RKO (cell line): ENCODE measurements at places on chromosomes 2 and 18.

DNA sequence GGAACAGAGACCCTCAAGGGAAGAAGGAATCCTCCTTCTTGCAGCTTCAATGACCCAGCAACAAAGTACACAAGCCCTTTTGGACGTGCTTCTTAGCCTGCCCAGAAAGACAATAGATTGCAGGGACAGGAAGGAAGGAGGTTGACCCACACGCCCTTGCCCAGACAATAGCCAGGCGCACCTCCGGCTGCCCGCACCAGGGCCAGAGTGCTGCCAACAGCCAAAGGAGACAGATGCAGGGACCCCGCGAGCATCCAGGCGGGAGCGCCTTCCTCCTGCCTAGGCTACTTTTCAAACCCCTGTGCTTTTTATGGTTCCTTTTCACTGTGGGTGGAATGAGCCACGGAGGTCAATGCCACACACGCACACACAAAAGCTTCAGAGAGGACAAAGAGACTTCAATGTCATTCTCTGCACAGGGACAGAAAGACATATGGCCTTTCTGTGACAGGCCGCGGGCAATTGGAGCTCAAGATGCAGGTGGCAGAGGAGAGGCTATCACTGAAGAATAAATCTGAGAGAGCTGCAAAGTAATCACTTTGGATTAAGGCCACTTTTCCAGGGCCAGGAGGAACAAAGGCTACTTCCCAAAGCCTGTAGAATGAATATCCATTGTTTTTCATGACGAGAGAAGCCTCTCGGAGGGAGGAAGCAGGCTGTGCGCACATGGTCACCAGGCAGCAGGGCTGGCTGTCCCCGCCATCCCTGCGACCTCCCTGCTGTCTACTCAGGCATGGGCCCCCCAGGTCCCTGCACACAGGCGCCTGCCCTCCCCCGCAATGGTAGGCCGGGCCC, 300.6 kb downstream of the EIPR1 start:
- DNase-seq: no peak

- no peak for DNase-seq
Measured at GRCh38 chr18:37662099-37662498, 96.5 kb upstream of the CELF4 start.

GRCh38 chr18:21912339-21913239, 172.0 kb downstream of the MIB1 start:
- DNase-seq: no peak

GRCh38 chr2:106105151-106105922, 88.8 kb downstream of the UXS1 start:
- no peak for DNase-seq

GRCh38 chr2:30022444-30023071, 101.2 kb upstream of the ALK start:
- DNase-seq: no peak

DNA sequence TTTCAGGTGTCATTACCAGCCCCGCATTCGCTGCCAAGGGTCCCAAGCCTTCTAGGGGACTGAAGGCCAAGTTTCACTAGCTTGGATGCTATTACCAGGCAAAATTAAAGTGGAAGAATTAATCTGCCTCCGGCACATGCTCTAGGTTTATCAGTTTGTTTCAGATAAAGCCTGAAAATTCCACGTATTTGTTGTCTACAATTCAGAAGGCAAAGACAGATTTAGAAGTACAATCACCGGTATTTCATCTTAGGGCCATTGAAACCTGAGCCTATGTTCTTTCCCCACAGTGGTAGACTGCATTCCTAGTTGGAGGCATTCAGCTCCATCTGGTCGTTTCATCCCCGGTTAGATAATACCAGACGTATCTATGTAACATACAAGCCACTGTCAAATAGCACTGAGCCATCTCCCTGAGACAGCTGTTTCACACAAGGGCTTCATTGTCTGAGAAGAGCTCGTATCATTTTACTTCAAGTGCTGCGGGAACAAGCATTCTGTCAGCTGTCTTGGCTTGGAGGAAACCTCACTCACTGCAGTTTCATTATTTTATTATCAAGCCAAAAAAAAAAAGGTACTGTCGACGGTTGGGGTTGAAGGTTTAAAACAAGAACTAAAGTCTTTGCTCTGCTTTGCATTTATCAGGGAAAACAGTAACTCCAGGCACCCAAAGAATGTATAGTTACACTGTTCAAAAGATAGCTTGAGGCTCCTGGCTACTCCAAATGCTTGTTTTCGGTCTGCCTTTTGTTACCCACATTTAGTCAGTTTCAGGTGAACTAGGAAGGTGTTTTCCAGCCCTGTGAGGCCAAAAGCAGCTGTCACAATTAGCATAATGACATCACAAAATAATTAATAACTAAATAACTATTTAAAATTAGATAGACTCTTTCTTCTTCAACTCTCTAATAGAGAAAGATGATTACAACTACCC, 76.7 kb downstream of the TGIF1 start:
- no peak for DNase-seq

GRCh38 chr2:216539791-216540241, 41.2 kb downstream of the RPL37A start:
- DNase-seq: no peak

DNA sequence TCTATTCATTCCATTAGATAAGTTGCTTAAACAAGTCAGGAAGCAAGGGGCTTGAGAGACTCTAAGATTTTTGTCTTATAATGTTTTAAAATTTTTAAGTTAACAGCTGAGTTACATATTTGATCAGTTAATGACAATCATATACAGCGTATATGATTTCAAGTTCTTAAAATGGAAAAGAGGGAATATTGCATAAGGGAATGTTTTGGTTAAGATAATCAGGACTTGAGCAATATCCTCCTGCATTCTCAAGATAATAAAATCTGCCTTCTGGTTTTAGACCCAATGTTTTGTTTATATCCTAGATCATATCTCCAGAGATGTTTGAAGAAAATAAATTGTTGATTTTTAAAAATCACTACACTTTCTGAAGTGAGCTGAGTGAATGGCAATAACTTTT, 13.4 kb upstream of the DYNC1I2 start:
- DNase-seq: no peak

- no peak for DNase-seq
Measured at GRCh38 chr2:206555721-206556120, 86.6 kb upstream of the FAM237A start.

DNA sequence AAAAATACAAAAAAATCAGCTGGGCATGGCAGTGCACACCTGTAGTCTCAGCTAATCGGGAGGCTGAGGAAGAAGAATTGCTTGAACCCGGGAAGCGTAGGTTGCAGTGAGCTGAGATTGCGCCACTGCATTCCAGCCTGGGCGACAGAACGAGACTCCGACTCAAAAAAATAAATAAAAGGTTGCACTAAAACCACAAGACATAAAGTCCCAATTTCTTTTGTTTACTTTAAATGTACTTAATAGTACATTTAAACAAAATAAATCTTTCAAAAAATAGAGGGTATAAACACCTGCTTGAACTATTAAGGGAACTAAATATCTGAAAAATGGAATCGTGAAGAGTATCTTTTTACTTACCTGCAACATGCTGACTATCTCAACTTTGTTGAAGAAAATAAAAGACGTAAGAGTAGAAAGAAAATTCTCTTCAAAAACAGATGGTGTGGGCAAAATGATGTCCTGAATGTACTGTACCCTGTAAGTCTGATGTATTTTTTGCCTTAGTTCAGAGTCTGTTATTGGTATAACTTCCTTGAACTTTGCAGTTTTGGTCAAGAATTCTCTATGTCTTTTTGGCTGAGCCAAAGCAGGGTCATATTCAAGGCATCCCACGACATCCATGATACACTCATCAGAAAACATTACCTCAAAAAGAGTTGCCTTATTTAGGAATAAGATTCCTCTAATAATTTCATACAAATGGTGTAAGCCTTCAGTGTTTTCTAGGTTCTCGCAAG, 19.2 kb downstream of the PPP4R3B start:
- no peak for DNase-seq

- DNase-seq: no peak
Measured at GRCh38 chr18:11004294-11004693, 145.1 kb downstream of the PIEZO2 start.

GRCh38 chr18:62033207-62033606, 140.4 kb upstream of the RNF152 start:
- no peak for DNase-seq

DNA sequence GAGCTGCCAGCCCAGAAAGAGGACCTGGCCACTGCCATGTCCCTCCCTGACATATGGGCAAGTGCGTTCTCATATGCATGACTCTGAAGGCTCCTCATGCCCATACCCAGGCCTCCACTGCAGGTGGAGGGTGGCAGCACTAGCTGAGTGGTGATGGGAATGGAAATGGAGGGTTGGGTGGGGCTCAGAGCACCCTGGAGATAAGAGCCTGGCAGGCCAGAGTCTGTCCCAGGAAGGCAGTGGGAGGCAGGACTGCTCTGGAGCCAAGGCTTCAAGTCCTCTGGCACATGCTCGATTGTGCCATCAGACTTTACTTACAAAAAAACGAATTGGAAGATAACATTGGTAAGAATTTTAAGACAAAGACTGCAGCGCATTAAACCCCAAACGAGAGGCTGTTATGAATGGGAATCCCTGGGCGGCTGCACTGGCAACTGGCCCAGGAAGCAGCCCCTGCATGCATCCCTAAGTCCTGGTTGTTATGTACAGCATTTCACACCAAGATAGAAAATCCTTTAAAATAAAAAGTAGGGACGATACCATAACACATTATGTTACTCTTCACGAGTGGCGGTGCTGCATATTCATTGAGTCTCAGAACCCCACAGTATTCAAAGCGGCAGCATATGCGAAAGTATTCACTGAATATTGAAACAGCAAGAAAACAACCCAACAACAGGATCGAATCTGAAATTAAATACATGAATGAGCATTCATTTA, 81.7 kb upstream of the FAM98A start:
- no peak for DNase-seq

DNA sequence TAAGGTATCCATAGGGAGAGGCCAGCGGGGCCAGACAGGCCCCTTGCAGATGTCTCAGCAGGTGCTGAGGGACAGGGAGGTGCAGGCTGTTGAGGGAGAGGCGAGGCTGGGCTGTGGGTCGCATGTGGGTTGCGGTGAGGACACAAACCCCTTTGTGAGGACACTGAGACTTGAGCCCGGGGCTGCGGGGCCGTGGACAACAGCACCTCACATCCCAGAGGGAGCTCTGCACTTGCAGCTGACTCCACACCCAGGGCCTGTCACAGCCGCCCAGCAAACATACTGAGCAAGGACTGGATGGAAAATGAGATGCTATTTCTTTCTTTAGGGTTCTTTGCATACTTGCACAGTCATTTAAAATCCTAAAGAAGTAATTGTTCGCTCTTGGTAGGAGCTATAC, 95.3 kb upstream of the NFATC1 start:
- DNase-seq: no peak

DNA sequence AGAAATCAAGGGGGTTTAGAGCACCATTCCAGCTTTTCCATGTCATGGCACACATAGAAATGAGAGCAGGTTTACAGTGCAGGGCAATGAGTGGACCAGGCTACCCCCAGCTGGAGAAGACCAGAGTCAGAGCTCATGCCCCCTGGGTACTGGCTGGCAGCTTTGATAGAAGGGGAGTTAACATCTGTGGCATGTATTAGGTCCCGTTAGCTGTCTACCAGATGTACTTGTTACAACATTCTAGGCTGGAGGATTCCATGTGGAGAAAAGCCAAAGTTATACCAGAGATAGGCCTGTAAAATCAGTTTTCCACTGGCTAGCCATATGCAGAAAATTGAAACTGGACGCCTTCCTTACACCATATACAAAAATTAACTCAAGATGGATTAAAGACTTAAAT, 109.2 kb downstream of the CCDC85A start:
- no peak for DNase-seq

- DNase-seq: no peak
Measured at GRCh38 chr2:3814706-3815245, 111.4 kb downstream of the DCDC2C start.

DNA sequence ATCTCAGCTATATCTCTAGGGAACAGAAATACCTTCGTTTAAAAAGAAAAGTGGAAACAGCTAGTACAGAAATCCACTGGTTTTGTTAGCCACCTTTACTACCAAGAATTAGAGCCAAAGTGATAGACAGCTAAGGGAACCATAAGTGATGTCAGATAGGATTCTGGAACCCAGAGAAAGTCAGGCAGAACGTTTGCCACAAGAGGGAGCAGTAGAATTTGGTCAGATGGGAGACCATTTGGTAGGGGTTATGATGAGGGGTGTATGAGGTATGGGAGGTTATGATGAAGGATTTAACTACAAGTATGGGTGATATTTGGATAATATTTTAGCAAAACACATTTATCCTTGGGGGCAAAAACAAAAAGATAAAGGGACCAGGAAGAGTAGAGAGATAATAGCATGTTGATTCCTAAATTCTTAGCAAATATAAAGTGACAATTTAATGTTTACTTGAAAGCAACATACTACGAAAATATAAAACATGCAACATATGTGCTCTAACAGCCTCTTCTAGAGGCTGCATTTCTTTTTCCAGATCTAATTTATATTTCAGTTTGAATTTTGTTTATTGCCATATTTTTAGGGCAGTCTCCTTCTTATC, 3.3 kb downstream of the SLC8A1 start:
- peak; percentile 18 for DNase-seq

DNA sequence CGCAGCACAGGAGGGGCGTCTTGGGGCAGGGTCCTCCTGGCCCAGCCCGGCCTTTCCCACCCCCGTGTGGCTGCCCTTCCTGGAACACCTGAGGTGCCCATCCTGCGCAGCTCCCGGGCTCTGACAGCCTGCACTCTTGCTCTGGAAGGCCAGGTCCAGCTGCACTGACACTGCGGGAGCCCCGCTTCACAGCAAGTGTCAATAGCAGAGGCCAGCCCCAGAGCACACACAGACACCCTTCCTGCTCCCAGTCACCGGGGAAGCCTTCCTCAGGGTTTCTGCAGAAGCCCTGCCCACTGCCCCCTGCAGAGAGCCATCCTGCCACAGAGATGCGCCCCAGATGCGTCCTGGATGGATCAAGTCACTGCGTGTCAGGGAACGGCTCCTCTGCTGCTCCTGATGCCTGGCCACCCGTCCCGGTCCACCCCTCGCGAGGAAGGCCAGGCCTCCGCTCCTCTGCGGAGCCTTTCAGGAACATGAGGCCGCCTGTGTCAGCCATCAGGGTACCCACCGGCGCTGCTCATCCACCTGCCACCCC, 519.2 kb upstream of the MYT1L start:
- DNase-seq: no peak

GRCh38 chr2:101125808-101126207, 25.4 kb downstream of the TBC1D8 start:
- DNase-seq: no peak

GRCh38 chr2:165219481-165219880, 15.6 kb upstream of the SCN3A start:
- peak; percentile 9 for DNase-seq

DNA sequence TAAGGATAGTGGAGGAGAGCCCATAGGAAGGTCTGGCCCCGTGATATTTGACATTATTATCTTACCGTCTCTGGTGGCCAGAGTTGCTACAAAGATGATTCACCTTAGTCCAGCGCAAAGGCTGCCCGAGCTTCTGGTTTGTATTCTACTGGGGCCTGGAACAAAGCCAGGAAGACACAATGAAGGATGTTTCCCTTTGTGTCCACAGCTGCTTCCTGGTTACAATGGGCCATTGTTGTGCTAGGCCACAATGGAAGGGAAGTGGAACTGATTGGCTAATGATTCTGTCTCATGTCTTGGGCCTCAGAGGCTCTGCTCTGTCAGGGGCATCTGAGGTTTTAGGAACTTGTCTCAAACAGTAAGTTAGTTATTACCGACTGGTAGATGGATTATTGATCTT, 132.2 kb downstream of the TDRD15 start:
- DNase-seq: no peak

- no peak for DNase-seq
Measured at GRCh38 chr18:74895686-74896085, 298.0 kb downstream of the ZNF407 start.

GRCh38 chr2:229563388-229563787, 151.0 kb downstream of the DNER start:
- no peak for DNase-seq

GRCh38 chr2:26359886-26360473, 13.4 kb upstream of the ADGRF3 start:
- DNase-seq: no peak
